EL (cell line): ENCODE measurements at places on chromosomes 6 and 20.

DNA sequence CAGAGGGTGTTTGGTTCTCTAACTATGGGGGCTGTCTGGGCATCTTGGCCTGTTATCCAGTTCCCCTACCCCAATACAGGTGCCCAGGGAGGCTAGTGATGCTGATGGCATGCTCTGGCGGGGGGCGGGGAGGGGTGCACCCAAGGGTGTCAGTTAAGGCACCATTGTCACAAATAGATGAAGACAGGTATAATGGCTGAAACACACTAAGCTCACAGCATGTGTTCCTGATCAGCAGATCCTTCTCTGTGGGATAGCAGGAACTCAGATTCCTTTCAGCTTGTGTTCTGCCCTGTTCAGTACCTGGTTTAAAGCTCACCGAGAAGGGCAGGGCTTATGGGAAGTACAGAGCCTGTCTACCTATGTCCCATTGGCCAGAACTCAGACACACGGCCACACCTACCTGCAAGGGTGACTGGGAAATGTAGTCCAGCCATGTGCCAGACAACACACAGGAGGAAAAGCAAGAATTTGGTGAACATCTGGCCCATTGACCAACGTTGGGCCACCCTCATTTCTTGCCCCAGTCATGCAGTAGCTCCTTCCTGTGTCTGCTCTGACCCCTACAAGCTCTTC is 3.4 kb upstream of the RSPO4 start:
- peak; percentile 15 for DNase-seq

DNA sequence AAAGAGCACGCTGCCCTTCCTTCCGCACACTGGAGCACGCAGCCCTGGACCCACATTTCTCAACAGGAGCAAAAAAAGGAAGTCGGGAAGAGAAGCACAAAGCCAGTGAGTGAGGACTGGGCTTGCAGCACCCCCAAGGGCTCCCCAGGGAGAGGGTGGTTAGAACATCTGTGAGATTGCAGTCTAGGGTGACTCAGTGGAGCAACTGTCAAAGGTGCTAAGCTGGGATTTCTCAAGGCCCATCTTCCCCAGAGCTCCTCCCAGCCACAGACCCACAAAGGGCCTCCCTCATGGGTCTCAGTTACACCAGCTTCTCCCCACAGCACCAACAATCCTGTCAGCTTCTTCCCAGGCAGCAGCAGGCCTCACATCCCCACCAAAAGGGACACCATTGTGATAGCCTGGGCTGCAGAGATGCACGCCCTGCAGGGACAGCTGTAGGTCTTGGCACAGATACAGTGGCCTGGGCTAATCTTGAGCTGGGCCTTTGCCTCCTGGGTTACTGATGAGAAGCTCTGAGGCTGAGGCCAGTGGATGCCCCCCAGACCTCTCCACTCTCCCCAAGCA is 39.6 kb upstream of the CD93 start:
- peak; percentile 21 for DNase-seq

- DNase-seq: no peak
Measured at GRCh38 chr6:17470938-17471327, 77.5 kb downstream of the CAP2 start.

DNA sequence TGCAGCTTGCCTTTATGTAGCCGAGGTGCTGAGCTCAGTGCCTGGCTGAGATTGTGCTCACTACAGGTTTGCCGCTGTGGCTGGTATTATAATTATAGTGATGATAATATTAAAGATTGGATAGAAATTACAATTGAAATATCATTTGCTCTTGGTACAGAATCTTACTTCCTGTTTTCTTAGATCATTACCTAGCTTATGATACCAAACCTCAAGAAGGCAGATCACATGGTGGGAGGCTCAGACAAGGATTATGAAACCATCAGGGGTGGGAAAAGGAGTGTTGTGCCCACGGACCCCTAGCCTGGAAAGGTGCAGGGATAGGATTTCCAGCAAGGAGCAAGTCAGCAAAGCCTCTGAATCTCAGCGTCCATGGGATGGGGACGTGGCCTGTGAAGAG is 70.6 kb downstream of the IGF2R start:
- DNase-seq: no peak

DNA sequence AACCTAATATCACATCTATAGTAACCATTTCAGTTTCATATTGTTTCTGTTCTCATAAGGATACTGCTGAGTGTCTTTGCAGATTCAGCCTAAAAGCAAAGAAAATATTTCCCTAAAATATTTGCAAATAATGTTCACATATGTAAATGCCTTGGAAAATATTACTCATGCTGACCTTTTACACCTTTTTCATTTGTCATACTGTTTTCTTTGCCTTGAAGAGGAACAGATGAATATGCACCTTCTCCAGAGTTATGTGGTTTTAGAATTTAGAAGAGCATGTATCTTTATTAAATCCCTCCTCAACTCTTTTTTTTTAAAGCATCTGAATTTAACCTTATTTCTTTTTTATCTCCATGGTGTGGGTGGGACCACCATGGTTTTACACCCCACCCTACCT is 32.5 kb downstream of the NDUFAF5 start:
- DNase-seq: peak; percentile 30

DNA sequence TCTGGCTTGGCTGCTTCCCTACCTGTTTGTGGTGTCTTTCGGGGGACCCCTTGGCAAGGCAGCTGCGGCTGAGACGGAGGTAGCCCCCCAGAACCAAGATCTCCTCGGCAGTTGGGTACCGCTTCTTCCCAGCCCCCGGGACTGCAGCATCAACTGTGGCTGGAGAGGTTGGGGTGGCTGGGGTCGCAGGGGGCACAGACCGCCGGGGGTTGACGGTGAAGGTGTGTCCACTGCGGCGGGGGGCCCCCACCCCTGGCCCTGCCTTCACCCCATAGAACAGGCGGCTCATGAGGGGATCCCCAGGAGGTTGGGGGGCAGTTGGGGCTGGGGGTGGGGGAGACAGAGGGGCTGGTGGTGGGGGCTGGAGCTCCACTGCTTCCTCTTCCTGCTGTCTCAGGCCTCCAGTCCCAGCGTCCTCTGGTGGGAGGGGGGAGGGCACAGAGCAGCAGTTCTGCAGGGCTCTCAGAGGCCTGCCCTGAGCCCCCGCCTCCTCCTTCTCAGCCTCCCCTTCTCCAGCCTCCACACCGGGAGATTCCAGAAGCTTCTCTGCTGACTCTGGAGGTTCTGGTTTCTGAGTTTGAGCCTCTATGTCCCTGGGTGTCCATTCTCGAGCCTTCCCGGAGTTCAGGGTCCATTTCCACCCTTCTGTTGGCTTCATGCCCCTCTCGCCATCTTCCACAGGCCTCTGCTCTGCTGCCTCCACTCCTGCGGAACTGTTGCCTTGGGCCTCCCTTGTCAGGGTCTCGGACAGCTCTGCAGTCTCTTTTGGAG is 1.9 kb downstream of the PPP1R18 start:
- DNase-seq: peak; percentile 60

DNA sequence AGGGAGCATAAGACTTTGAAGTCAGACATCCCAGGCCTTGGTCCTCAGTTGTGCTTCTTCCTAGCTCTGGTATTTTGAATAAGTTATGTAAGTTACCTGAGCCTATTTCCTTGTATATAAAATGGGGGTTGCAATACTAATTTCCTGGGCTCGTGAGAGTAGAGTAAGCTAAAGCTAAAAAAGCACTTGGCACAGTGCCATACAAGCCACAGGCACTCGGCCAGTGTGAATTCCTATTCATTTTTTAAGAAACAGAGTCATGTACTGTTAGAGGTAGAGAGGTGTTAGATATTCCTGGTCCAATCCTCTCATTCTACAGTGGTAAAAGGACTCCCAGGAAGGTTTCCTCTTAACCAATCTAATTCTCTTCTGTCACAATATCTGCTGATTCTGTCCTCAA is 79.6 kb upstream of the EPB41L1 start:
- no peak for DNase-seq

DNA sequence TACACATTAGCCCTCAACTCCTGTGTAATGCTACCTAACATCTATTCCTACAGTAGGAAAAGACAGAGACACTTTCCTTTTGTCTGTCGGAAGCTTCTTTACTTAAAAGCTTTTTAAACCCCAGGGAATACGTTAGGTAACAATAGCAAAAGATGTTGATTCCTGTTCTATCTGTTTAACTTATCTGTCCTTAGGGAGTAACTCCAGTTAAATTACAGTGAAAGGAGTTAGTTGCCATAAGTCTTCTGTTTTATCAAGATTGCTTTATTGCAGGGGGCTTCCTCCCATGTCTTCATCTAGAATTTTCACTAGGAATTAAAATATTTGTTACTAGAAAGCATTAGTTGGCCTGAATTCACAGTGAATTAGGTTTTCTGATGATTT is 26.2 kb downstream of the TOP1 start:
- no peak for DNase-seq

- DNase-seq: peak; percentile 45
Measured at GRCh38 chr6:111798281-111798725, 74.9 kb downstream of the FYN start.

GRCh38 chr20:18719426-18719825 is 94.2 kb upstream of the SCP2D1 start:
- DNase-seq: peak; percentile 48

GRCh38 chr6:56046576-56046975 is 171.2 kb upstream of the BMP5 start:
- peak; percentile 6 for DNase-seq

GRCh38 chr6:38117281-38117680 is 297.8 kb downstream of the ZFAND3 start:
- peak; percentile 45 for DNase-seq

DNA sequence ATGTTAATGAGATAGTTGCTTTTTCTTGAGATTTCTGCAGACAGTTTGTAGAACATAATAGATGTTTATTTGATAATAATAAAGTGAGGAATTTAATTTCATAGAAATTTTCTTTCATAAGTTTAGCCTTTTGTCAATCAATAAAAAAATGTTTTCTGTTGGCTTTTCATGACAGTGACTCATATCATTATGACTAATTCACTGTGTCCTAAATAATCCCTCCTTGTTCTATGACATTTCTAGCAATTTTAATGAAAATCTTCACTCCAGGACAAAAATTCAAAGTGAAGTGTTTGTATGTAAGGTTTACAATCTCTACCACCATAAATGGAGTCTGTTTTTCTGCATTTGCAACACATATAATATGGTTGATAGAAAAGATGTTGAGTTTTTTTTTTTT is 109.9 kb downstream of the UTRN start:
- peak; percentile 29 for DNase-seq

GRCh38 chr6:115551527-115551926 is 509.2 kb downstream of the FRK start:
- DNase-seq: no peak

DNA sequence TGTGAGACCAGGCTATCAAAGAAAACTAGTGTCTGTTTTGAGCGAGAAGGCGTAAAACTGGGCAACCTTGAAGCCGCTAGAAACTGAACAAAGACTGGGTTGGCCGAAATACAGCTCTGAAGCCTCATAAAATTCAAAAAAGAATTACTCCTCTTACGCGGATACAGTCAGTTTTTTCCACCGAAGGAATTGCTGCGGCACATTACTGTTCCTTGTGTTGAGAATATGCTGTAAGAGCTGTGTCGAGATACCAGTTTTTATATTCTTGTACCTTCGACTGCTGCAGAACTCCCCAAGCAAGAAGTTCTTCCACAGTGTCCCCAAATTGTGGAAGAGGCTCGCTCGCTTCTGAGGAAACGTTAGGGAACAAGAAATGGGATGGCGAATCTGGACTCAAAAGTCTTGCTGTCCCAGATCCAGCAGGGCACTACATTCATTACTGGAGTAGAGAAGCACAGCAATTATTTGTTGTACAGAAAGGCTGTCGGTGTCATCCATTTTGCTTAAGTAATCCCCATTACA is 523 bp upstream of the COX7A2 start:
- DNase-seq: no peak

GRCh38 chr20:45998761-45999160 is 9.9 kb upstream of the MMP9 start:
- no peak for DNase-seq

GRCh38 chr6:47663462-47664216 is 34.7 kb upstream of the ADGRF4 start:
- no peak for DNase-seq

DNA sequence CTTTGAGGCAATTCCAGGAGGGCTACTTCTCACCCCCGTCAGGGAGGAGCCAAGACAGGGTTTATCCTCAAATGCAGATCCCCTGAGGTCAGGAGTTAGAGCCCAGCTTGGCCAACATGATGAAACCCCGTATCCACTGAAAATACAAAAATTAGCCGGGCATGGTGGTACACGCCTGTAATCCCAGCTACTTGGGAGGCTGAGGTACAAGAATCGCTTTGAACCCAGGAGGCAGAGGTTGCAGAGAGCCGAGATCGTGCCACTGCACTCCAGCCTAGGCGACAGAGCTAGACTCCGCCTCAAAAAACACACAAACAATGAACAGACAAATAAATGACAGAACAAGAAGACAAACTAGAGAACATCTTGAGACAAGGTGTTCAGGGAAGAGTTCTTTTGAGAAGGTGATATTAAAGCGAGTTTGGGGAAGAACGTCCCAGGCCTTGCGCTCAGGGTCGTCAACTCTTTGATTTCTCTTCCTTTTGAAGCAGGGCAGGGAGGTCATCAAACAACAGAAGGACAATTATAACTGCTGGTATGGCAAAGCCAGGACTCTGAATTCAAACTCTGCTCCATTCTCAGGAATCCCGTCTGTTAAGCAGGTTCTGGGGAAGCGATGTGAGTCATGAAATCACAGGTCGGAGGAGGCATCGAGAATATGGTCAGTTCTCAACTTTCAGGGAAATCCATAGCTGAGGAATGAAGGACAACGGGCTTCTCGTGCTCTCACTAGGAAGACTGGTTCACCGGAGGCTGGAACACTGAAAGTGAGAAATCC is 1.4 kb upstream of the RALY start:
- DNase-seq: no peak

DNA sequence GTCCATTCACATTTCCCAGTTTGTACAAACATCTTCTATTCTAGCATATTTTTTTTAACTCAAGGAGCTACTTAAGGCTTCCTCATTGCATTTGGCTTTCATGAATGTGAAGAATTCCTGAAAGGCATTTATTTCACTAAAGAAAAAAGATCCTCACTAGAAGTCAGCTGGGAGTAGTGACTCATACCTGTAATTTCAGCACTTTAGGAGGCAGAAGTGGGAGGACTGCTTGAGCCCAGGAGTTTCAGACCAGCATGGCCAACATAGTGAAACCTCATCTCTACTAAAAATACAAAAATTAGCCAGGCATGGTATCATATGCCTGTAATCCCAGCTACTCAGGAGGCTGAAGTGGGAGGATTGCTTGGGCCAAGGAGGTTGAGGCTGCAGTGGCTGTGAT is 30.9 kb upstream of the XRN2 start:
- DNase-seq: peak; percentile 9

GRCh38 chr20:11438412-11438811 is 479.3 kb upstream of the BTBD3 start:
- no peak for DNase-seq

DNA sequence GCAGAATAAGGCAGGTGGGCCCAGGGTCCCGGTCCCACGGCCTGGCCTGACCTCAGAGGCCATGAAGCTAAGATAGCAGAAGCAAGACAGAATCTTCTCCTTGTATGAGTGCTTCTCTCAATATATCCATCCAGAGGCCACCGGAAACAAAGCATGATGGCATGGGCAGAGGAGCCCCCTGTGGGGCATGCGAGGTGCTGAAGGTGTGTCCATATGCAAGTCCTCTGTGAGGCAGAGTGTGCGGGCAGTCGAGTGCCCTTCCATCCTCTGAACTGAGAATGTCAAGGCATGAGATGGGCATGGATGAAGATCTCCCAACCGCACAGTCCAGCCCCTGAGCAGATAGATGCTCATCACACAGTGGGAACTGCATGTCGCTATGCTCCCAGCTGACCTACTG is 9.8 kb upstream of the GGTLC1 start:
- no peak for DNase-seq

- peak; percentile 69 for DNase-seq
Measured at GRCh38 chr6:142009647-142010046, 123.1 kb upstream of the GJE1 start.

- DNase-seq: no peak
Measured at GRCh38 chr20:8803065-8803464, 265.8 kb upstream of the PLCB4 start.
